ENCODE measurements at places on chromosomes 3 and 15.
A peak's percentile ranks its signal among the peaks of the same experiment; 100 is the strongest.

- no peak for DNase-seq
These were observed 603.6 kb downstream of the PLOD2 start for GRCh38 chr3:145557405-145557804.

DNA sequence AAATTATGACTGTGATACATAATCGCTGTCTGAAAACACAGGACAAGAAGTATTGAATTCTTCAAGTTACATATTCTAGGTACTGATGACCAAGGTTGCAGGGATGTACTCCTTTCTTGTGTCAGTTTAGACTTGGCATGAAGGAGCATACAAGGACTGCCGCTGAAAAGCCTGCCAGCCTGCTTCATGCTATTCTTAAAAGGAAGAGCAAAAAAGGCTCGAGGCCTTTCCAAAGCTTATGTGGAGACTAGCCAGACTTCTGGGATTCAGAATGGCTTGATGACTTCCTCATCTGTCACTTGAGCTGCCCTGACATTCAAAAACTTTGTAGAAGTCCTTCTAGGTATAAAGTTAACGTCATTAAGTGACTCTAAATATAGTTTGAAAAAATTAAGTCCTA, 92.0 kb downstream of the CADM2 start:
- DNase-seq = no peak

DNA sequence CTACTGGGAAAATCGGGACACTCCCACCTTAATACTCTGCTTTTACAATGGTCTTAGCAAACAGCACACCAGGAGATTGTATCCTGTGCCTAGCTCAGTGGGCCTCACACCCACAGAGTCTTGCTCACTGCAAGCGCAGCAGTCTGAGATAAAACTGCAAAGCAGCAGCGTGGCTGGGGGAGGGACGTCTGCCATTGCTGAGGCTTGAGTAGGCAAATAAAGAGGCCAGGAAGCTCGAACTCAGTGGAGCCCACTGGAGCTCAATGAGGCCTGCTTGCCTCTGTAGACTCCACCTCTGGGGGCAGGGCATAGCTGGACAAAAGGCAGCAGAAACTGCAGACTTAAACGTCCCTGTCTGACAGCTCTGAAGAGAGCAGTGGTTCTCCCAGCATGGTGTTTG, 1169.1 kb upstream of the EPHA6 start:
- no peak for DNase-seq

- no peak for DNase-seq
These were observed 51.8 kb downstream of the MITF start for GRCh38 chr3:69791106-69791505.

DNA sequence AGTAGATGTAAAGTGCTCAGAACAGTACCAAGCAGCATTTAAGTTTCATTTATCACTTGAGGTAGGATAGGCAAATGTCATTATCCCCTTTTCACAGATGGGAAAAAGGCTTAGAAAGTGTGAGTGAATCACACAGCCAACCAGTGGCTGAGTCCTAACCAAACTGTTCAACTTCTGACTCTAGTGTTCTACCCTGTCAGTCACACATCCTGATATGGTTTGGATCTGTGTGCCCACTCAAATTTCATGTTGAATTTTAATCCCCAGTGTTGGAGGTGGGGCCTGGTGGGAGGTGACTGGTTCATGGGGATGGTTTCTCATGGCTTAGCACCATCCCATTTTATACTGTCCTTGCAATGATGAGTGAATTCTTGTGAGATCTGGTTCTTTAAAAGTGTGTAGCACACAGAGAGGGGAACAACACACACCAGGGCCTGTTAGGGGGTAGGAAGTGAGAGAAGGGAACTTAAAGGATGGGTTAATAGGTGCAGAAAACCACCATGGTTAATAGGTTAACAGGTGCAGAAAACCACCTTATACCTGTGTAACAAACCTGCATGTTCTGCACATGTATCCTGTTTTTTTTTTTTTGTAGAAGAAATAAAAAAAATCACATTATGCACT, 304.7 kb downstream of the SUCLG2 start:
- DNase-seq = no peak

GRCh38 chr3:113695786-113696645, at the start of gene USF3:
TSS of gene USF3 (minus strand) at chr3:113696642. CDS start at chr3:113674878, 21,764 bp downstream.
- DNase-seq = peak; percentile 61

GRCh38 chr3:120416868-120417267, 33.9 kb downstream of the FSTL1 start:
- no peak for DNase-seq

GRCh38 chr3:11552289-11553264, 91.1 kb downstream of the VGLL4 start:
- DNase-seq = no peak

GRCh38 chr3:85498177-85498576, 539.4 kb downstream of the CADM2 start:
- no peak for DNase-seq

DNA sequence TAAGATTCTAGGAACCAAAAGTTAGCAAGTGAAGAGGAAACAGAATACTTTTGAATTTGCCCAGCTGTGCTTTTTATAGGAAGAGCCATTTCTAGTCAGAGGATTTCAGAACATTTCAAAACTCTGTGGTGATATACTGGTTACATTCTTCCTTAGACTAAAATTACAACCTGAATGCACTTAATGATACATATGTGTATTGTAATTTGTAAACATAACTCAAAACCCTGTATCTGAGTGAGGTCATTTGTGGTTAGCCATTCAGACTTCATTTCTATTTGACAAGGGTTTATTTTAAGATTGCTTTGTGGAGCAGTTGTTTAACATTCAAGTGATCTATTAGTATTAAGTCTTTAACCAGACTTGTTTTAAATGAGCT, 59.4 kb upstream of the TRIM71 start:
- no peak for DNase-seq

DNA sequence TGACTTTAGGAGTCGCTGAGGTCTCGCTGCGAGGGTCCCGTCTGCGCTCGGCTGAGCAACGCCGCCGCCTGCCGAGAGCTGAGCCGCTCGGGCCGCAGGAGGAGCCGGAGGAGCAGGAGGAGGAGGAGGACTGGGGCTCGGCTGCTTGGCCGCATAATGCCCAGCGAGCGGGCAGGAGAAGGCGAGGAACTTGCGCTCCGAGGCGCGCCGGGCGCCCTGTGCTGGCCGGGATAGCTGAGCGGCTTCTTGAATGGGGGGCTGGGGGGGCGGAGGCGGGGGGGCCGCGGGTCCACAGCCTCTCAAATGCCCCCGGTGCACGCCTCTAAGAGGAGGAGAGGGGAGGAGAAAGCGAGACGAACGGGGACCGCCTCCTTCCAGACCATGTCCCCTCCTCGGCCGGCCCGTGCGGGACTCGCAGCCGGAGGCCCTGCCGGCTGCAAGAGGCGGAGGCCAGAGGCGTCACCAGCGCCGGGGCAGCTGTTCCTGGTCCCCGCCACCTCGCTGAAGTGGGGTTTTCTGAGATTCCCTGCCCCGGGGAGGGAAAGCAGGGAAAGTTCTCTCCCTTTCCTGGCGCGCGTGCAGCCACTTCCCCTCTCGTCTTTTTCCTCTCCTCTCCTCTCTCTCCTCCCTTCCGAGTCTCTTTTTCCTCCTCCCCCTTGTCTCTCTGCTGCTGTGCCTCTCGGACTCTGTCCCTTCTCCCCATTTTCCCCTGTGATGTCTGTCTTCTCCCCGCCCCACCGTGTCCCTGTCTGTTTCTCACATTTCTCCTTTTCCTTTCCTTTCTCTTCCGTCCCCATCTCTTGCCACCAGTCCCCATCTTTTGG, at the start of gene ADAMTS9:
Gene ADAMTS9, minus strand, starts transcription at position 220 of the 824 bp plus-strand sequence. CDS start 343 bp downstream, outside the sequence.
- no peak for DNase-seq

All from stimulated activated CD4-positive, alpha-beta T cell treated with anti-CD3 and anti-CD28 coated beads, Interleukin-1b, Interleukin-23, amount 100 ng/mL, for 1 hour (primary cell).